ENCODE measurements at places on chromosomes 4 and X. TPM values are rescaled to one million over a fixed set of nuclear protein-coding genes. Genes with fewer than 3 reads are reported as not detected.

GRCh38 chr4:88022289-88022688 lies 14.9 kb downstream of the PKD2 start:
- DNase-seq = no peak

DNA sequence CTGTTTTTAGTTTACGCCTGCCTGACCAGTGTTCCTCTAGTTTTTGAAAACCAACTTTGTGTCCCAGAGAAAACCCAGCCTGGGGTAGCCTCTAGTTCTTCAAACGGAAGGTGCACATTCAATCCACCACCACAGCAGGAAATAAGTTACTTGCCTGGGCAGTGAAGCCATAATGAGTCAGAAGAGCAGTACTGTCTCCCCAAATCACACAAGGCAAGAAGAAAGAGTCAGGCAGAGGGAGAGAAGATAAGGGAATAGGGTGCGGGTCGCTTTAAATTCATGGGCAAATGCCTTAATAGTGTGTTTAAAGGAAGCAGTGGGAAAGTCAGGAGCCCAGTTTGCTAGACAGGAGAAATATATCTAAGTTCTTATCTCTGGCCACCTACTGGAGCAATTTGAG lies 333.8 kb upstream of the GRIA3 start:
- no peak for DNase-seq

PAPSS1 gene
- 74.9 TPM for polyA plus RNA-seq

- no peak for DNase-seq
Measured at GRCh38 chr4:174056959-174057358, 226.5 kb downstream of the FBXO8 start.

DNA sequence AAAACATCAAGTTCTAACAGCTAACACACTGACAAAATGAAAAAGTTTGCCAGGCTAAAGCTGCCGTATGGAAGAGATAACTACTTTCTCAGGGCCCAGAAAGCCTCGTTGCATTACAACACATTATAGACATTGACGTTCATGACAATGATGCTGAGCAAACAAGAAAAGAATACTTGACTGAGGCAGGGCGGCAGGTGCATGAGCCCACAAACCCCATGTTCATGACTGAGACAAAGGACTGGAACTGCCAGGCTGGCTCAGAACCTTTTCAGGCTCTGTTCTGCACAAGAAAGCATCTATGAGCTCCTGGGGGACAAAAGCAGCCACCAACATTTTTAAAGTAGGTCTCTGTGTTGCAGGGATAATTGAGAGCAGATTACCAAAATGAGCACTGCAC lies 13.6 kb downstream of the TLR6 start:
- DNase-seq = no peak

Measured in left renal cortex interstitium (tissue), 4 donors.